Putamen (tissue), 1 donor: ENCODE measurements at places on chromosomes 7 and 10.

DNA sequence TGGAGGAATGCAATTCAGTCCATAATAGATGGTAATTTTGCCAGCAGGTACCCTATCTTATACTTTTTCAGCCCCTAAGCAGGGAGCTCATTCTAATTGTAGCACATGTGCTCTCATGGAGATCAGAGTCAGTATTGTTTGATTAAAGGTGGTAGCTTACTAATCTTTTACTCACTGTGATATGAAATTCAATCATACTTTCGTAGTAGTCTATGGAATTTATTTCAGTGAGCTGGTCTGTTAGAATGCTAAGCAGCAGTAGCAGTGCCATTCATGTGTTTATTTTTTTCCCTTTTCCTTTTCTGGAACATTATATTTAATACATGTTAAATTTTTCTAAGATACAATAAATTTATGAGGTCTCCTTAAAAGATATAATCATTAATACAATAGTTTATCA, 109.0 kb downstream of the ST7 start:
- DNase-seq, result no peak

DNA sequence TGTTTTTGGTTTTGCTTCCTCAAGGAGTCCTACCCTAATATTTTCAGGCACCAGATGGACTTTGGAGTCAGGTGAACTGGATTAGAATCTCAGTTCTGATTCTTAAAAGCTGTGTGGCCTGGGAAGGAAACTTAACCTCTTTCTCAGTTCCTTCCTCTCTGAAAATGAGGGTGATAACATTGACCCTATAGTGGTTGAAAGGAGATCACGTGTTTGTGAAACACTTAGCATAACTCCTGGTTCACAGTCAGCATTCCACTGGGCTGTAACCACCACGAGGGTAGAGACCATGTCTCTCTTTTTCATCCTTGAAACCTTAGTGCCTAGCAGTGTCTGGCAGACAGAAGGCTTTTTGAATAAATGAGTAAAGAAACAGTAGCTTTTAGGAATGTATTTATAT, 16.7 kb downstream of the LSMEM1 start:
- DNase-seq, result no peak

- DNase-seq, result no peak
Measured at GRCh38 chr7:151402029-151402835, 7.6 kb downstream of the WDR86 start.

DNA sequence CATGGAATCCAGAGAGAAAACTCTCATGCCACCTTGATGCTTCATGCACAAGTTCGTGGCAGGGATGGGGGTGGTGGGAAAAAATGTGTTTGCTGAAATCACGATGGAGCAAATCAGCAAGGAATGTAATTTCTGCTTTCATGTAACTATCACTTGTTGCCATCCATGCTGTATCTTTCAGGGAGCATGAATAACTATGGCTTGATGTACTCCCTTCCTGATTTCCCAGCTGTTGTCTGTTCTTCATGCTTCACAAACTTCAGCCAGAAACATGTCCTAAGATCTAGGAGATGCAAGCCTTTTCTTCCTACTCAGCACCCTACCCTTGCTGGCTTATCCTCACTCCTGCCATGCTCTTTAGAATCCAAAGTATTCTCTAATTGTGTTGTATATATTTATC, 64.0 kb downstream of the LRRC4 start:
- no peak for DNase-seq

- DNase-seq, result no peak
Measured at GRCh38 chr7:111975346-111975745, 230.9 kb downstream of the DOCK4 start.

GRCh38 chr7:16670731-16671344, 24.9 kb downstream of the BZW2 start:
- DNase-seq, result no peak

DNA sequence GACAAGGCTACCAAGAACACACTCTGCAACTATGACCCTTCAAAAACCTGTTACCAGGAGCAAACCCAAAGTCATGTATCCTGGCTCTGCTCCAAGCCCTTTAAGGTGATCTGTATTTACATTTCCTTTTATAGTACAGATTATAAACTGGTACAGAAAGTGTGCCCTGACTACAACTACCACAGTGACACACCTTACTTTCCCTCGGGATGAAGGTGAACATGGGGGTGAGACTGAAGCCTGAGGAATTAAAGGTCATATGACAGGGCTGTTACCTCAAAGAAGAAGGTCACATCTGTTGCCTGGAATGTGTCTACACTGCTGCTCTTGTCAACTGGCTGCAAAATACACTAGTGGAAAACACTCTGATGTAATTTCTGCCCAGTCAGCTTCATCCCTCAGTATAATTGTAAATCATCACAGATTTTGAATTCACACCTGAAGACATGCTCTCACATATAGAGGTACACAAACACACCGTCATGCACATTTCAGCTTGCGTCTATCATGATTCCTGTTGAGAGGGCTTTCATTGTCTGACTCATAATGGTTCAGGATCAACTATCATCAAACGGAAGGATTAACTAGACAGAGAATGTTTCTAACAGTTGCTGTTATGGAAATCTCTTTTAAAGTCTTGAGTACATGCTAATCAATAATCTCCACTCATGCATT, 318.3 kb downstream of the NXPH1 start:
- DNase-seq, result no peak

DNA sequence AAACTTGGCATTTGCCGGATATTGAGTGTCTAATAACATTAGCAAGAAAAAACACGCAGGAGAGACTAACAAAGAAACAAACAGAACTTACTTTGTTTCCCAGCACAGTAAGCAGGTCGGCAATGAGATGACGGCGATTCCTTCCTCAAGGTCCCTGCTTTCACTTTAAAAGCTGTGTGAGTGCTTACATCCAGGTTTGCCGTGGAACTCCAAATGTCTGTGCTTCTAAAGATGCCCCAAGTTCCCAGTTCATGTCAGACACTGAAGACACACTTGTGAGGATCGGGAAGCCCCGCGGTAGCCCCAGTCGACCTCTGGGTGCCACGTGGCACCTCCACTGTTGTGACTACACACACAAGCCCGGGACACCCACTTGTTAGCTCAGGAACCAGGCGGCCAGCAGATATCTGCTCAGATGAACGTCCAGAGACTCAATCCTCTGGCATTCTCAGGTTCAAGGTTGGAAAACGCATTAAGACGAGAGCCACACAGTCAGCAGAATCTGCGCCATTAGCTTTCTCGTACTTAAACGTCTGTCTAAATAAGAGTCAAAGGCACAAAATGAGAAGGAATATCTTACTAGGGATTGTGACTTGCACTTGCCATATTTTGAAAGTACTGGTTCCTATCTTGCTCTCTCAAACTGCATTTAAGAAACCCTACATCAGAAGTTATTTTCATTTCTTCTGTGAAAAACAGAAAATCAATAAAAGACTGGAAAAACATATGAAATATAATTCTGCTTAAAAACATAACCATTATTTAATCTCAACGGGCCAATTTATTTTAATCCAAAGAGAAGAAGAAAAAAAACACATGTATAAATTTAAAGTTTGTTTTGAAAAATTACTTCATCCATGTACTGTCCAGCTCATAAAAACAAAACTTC, 207.6 kb upstream of the KLF14 start:
- no peak for DNase-seq

DNA sequence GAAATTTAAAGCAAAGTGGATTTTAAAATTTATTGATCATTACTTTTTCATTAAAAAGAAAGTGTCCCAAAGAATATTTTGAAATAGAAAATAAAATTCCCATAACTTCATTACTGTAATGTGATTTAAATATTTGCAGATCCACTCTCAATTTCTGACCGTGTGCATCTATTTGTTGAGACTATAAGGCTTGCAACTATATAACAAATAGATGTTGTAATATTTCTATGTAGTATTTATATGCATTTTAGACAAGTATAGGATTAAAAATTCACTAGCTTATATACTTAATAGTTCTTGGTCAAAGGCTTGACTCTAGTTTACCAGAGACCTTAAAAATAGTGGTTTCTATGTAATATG, 3.8 kb downstream of the HHEX start:
- DNase-seq, result no peak

DNA sequence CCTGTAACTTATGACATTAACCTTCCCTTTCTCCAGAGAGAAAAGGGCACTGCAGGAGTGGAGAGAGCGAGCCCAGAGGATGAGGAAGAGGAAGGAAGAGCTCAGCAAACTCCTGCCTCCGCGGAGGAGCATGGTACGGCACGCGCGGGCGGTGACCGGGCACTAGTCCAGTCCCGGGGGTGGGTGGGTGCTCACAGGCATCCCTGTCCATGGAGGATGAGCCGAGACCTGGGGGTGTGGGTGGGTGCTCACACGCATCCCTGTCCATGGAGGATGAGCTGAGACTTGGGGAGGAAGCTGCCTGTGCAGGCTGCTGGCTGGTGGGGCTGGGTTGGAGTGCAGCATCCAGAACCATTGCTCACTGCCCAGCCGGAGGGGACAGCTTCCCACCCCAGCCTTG, 23.8 kb downstream of the LRRC27 start:
- no peak for DNase-seq

GRCh38 chr10:5965266-5965665, 12.1 kb downstream of the IL15RA start:
- DNase-seq, result no peak

DNA sequence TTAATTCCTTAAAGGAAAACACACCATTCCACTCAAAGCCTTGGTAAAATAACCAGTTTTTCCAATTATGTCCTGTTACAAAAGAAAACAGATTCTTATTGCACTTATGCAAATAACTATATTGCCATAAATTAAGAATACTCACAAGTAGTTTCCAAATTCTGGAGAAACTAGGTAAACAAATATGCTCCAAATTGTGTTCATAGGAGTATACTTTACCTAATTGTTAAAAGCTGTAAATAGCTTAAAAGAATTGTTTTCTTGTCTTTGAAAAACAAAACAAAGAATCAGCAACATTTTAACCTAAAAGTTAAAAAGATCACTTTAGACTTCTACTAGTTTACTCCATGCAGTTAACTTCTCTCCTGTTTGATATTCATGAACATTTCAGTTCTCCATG, 38.9 kb upstream of the LRGUK start:
- DNase-seq, result no peak

GRCh38 chr10:56296618-56297017, 64.4 kb downstream of the ZWINT start:
- no peak for DNase-seq

DNA sequence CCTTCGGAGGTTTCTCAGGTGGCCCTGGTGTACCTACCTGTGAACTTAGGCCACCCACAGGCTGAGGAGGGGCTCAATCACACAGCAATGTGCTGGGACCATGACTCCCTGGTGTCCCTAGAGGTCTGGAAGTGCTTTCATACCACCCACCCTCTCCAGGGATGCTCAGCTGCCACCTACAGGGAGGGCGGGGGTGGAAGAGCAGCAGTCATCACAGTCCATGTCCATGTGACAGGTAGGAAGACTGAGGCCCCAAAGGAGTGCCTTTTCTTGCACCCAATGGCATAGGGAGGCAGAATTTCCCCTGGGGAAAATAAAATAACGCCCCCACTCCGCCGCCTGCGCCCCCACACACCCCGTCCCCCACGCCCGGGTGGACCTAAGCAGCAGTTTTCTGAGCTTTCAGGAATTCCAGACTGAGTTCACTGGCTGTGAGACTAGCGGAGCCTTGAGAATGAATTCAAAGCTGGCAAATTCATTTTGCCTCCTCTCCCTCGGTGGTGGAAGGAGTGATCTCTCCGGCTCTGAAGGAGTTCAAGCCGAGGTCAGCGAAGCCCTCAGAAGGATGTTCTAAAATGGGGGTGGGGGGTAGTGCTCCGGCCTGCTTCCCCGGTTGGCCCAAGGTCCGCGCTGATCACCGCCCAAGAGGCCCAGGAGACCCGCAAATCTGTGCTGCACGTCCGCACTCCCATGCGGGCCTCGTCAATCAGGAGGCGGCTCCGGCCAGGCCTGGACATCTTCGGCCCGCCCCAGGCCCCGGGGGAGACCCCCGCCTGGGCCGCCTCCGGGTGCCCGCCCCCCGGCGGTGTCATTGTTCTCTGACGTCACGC, 2.1 kb upstream of the ZMIZ1 start:
- peak; percentile 53 for DNase-seq

DNA sequence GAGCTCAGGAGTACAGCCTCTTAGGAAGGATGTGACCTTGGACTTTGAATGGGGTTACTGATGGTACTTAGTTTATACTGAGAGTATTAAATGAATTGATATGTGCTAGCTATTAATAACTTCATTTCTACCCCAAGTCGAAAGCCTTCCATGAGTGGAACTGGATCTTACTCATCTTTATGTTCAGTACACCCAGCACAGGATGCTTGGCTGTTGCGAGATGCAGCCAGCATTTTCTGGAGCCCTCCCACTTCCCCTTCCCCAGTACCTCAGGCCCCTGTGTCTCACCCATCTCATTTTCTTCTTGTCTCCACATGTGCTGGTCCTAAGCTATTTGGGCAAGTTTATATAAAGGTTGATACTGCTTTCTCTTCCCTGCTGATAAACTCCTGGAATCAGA, 7.2 kb downstream of the UPP1 start:
- DNase-seq, result no peak

DNA sequence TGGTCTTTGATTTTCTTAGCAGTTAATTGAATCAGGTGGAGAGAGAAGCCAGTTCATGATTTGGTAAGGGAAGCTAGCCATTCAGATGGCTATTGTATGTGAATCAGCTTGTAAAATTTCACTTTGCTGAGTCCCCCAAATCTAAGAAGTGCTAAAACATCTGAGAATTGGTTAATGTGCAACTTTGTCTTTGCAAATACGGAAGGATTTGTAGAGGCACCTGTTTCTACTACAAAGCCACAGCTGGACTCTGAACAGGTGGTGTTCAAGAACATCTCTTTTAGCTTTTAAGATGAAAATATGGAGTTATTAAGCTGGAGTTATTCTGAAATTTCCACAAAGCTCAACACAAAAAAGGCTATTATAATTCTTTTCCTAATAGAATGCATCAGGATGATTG, 132.6 kb downstream of the VPS50 start:
- DNase-seq, result no peak

DNA sequence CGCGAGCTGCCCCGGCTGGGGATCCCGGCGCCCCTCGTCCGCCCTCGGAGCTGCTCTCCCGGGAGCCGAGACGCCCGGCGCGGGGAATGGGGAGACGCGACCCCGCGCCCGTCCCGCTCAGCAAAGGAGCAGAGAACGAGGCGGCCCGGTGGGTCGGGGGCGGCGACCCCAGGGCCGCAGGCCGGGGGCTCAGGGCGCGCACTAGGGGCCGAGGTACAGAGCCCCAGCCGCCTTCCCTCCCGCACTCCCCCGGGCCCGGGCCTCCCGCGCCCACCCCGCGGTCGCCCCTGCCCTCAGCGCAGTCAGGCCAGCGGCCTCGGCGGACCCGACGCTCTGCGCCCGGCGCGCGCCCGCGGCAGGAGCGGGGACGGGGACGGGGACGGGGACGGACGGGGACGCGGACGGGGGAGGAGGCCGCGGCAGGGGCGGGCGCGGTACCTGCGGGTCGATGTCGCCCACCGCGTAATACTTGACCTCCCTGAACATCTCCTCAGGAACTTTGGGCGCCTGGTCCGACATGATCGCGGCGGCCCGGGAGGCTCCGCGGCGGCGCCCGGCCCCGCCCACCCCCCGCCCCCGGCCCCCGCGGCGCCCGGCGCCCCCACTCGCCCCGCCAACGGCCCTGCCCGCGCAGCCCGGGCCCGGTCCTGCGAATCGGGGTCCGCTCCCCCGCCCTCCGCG, 373 bp downstream of the PAXIP1 start:
- peak; percentile 32 for DNase-seq
